ENCODE measurements at places on chromosomes 5 and 9.
A peak's percentile ranks its signal among the peaks of the same experiment; 100 is the strongest.

DNA sequence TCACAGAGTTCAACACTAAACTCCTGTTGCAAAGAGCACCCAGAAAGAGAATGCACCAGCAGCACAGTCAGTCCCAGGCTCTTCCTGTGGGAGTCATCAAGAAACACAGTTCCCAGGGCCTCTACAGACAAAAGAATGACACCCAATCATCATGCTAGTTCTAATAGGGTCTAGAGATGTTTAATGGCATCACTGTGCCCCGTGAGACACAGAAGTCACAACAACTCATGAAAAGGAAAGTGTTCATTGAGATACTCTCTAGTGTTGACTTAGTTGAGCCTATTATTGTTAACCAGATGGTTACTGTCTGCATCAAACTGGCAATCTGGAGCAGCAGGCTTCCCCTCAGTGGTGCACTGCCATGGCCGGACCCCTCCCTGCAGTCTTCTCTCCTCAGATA lies 1.6 kb downstream of the KLHL3 start:
- no peak for DNase-seq

GRCh38 chr5:138651767-138652117 lies 76.5 kb upstream of the HSPA9 start:
- DNase-seq, result no peak

DNA sequence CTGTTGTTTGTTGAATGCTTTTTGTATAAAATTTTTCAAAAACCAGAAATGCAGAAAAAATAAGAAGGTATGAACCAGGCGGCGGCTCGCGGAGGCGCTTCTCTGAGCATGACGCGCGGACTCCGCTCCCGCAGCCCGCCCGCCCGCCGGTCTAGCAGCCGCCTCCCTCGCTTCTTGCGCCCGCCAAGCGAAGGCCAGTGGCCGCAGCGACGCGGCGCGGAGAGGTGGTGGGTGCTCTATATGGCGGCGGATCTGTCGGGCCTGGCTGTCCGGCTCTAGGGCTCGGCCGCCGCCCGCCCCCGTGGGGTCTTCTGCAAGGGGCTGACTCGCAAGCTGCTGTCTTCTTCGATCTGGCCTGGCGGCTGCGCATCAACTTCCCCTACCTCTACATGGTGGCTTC lies 93.8 kb downstream of the ANKRD18A start:
- no peak for DNase-seq

DNA sequence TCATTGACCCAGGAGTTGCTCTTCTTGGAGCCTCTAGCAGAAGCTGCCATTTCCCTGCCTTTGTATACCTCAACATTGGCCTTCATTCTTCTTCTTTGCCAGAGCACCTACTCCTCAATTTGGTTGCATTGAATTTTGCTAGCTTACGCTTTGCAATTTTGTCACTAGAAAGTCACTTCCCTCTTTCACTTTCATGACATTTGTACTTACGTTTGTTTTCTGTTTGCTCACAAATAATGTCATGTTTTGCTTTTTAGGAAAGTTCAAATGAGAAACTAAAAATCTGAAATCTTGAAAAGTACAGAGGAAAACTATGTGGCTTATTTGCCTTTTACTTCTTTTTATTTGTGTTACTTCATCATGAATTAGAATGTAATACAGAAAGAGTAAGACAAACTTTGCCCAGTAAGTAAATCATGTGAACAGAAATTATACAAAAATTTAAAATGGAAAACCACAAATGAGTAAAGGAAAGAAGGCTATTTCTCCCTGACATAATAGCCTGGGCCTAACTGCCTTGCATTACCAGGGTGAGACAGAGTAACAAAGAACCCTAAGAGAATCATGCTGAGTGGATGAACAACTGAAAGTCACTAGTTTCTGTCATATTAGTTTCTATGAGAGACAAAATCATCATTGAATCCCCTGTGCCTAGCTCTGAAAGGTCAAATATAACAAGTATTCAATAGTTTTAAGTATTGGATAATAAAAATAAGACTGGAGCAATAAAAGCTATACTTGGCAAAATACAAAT lies 7.4 kb upstream of the IFNA1 start:
- no peak for DNase-seq

GRCh38 chr9:91255327-91255726 lies 106.4 kb downstream of the AUH start:
- DNase-seq, result no peak

DNA sequence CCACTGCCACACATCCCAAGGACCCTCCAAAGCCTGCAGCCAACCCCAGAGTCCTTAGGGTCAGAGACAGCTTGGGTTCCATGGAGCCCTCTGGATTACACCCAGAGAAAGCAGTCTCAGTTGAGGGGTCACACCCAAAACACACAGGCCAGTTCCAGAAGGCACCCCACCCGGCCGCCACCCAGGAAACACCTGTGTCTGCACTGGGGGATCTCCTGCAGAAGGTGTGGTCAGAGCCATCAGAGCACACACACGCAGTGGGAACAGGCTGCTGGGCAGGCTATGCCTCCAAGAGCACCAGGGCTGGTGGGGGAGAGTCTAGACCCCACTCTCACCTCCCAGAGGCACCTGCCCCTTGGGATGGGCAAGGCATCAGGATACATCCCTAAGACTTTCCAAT lies 27.3 kb downstream of the NIPAL4 start:
- peak; percentile 72 for DNase-seq

DNA sequence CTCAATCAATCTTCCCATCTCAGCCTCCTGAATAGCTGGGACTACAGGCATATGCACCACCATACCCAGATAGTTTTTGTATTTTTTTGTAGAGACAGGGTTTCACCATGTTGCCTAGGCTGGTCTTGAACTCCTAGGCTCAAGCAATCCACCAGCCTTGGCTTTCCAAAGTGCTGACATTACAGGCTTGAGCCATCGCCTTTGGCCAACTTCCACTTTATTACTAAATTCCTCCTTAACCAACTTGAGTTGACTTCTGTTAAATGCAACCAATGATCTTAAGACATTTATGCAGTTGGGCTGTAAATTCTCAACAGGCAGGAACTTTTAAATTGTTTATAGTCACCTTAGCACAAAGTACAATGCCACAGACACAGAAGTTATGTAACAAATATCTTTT lies 2.8 kb downstream of the LARS1 start:
- no peak for DNase-seq

DNA sequence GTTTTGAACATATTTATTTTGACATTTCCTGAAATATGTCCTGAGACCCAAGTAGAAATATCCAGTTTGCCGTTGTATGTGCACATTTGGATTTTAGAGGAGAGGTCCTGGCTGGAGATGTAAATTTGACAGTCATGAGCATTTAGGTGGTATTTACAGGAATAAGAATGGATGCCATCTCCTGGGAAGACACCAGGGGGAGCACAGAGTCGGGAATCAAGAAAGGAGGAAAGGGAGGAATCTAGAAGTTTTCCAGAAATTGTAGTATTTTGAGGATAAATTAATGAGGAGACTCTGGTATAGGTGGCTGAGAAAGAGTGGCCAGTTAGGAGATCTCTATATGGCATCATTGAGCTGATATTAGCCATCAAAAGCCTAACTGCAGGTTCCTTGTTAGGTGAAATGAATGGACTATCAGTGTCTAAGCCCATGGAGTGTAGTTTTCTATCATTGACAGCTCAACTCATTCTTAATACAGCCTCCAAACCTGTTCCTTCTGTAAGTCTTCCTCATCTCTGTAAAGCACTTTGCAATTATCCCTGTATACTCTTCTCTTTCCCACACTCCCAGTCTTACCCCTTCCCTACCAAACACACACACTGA lies 7.2 kb downstream of the GAPT start:
- DNase-seq, result no peak
